H1 (cell line): ENCODE measurements at places on chromosomes 7 and 10. TPM values are rescaled to one million over a fixed set of nuclear protein-coding genes. Genes with fewer than 3 reads are reported as not detected.

The PCGF6 gene
- 4.0 and 6.9 TPM in 2 replicates for polyA plus RNA-seq

The OR2A5 gene
- polyA plus RNA-seq: not detected in 2 replicates

The UNC5B gene
- polyA plus RNA-seq: 27.9 and 34.1 TPM in 2 replicates

The DNA2 gene
- polyA plus RNA-seq: 7.8 and 16.0 TPM in 2 replicates

The IFIT2 gene
- polyA plus RNA-seq: 0.03 TPM in 1 of 2 replicates, not detected in the other

The PON1 gene
- polyA plus RNA-seq: not detected in 2 replicates

The TMEM213 gene
- polyA plus RNA-seq: 0.21 and 0.38 TPM in 2 replicates

The FRG2B gene
- not detected in 2 replicates for polyA plus RNA-seq

The ETV1 gene
- polyA plus RNA-seq: 58.3 and 63.2 TPM in 2 replicates

The SKIDA1 gene
- polyA plus RNA-seq: 1.5 and 2.2 TPM in 2 replicates

The CACNB2 gene
- 1.9 and 2.4 TPM in 2 replicates for polyA plus RNA-seq

The GBX1 gene
- polyA plus RNA-seq: not detected in 2 replicates

The TMEM209 gene
- 23.5 and 30.5 TPM in 2 replicates for polyA plus RNA-seq

GRCh38 chr7:105391429-105391828, 2.7 kb upstream of the SRPK2 start:
- no peak for DNase-seq

GRCh38 chr10:72242675-72243074, 26.6 kb upstream of the ASCC1 start:
- no peak for DNase-seq

DNA sequence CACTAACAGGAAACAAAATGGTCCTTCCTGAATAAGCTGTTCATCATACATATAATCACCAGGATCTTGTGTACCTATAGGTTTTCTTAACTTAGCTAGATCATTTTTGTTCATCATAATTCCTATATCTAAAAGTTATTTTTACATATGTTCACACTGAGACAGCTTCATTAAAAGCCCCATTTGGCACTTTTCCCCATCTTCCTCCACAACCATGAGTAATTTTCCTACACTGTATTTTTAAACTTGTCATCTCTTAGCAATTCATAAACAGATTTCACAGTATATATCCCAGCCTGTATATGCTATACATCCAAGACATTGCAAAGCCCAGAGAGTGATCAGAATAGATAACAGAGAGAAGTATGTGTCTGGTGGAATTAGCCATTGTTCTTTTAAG, 28.3 kb downstream of the ZNF365 start:
- no peak for DNase-seq

DNA sequence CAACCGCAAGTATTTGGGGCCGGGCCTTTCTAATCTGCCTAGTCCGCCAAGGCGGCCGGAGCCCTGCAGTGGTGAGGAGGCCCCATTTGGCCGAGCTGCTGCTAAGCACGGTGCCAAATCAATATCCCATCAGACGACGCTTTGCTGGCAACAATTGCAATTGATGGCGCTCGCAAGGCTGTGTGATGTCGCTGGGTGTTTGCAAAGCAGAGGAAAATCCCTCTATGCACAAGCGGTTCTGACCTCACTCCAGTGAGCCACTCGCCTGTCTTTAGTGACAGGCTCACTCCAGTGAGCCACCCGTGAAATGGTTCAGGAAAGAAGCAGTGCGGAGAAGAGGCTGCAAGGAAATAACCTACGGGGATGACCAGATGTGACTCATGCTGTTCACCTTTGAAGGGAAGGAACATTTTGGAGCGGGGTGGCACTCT, 18.3 kb upstream of the PDE1C start:
- DNase-seq: no peak

GRCh38 chr10:114811862-114812261, 9.7 kb upstream of the FHIP2A start:
- no peak for DNase-seq

DNA sequence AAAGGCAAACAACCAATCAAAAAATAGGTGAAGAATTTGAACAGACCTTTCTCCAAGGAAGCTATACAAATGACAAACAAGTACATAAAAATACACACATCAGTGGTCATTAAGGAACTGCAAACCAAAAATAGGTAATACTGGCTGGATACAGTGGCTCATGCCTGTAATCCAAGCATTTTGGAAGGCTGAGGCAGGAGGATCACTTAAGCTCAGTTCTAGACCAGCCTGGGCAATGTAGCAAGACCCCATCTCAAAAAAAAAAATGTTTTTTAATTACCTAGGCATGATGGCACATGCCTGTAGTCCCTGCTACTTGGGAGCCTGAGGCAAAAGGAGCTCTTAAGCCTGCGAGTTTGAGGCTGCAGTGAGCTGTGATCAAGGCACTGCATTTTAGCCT, 19.3 kb downstream of the CDCA7L start:
- no peak for DNase-seq

GRCh38 chr10:44427037-44427436, 42.1 kb upstream of the CXCL12 start:
- DNase-seq: no peak

- no peak for DNase-seq
These were observed 50.5 kb downstream of the MALSU1 start for GRCh38 chr7:23349484-23350157.

GRCh38 chr10:100999742-101000126, at the start of gene LZTS2:
TSS of gene LZTS2 (plus strand) at chr10:100999808. CDS start at chr10:101002539, 2,731 bp downstream.
- DNase-seq: no peak

GRCh38 chr10:114070710-114071109, 27.0 kb downstream of the ADRB1 start:
- no peak for DNase-seq

DNA sequence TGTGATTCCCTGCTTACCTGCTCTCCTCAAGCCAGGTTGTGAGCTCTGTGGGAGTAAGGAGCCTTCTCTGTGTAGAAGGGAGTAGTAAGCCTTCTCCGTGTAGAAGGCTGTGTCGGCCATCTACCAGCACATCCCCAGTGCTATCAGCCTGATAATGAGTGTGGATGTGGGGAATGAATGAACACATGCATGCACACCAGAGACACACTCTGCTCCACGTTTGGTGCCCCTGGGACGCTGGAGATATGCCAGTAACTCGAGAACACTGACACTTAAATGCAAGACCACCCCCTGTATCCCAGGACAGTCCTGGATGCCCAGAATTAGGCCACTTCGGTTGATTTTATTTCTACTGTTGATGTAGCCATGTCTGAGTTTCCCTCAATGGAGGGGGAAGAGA, 21.1 kb upstream of the GPR26 start:
- peak; percentile 33 for DNase-seq
